ENCODE measurements at places on chromosomes 7 and 10.
A peak's percentile ranks its signal among the peaks of the same experiment; 100 is the strongest.

- DNase-seq = peak; percentile 63
Observed at GRCh38 chr7:99997545-99998137, 17.8 kb upstream of the ZKSCAN1 start.

GRCh38 chr10:4069491-4069890 is 284.5 kb upstream of the KLF6 start:
- no peak for DNase-seq

- DNase-seq = no peak
Observed at GRCh38 chr10:7403620-7404019, 7.2 kb downstream of the SFMBT2 start.

GRCh38 chr10:124640538-124641231 is 103.5 kb downstream of the FAM53B start:
- DNase-seq = no peak

- no peak for DNase-seq
Observed at GRCh38 chr10:33103863-33104379, 145.9 kb upstream of the ITGB1 start.

- DNase-seq = no peak
Observed at GRCh38 chr10:119243967-119244366, 36.6 kb downstream of the GRK5 start.

GRCh38 chr7:29995652-29996051 is 6.1 kb upstream of the SCRN1 start:
- no peak for DNase-seq

DNA sequence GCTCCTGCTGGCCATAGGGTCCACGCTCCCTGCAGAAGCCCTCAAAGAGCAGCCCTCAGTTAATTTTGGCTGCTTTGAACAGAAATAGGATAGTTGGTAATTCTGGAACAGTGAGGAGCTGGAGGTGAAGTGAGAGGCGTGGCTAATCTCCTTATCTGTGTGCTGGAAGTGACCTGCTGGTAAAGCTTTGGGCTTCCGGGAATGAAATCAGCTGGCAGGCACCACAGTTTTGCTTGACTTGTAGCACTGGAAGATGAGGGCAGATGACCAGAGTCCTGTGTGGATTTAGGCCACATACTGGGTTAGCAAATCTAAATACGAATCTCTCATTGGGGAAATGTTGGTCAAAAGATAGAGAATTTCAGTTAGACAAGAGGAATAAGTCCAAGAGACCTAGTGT is 10.2 kb downstream of the ATP6V0E2 start:
- DNase-seq = no peak

- DNase-seq = no peak
Observed at GRCh38 chr7:18515067-18515466, 19.5 kb downstream of the HDAC9 start.

DNA sequence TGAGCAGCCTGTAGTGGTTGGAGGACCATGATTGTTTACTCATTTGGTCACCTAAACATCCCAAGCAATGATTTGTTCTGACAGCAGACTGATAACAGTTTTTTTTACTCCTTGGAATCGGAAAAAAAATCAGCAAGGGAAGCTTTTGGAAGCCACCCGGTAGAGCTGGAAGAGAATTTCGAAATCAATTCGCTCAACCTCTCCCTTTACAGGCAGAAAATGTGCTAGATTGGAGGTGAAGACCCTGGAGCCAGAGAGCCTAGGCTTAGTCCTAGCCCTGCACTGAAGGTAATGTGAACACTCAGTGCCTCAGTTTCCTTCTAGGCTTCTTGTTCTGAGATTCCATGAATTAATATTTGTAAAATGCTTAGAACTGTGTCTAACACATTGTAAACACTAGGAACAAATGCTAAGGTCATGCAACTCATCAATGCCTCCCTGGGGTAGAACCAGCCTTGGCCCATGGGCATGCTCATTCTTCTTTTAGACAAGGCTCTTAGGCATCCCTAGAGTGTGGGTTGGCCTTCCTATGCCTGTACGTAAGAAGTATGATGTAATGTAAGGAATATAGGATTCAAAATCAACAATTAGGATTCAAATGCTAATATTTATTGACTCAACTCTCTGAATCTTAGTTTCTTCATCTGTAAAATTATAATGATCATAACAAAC is 52.7 kb downstream of the MET start:
- DNase-seq = no peak

DNA sequence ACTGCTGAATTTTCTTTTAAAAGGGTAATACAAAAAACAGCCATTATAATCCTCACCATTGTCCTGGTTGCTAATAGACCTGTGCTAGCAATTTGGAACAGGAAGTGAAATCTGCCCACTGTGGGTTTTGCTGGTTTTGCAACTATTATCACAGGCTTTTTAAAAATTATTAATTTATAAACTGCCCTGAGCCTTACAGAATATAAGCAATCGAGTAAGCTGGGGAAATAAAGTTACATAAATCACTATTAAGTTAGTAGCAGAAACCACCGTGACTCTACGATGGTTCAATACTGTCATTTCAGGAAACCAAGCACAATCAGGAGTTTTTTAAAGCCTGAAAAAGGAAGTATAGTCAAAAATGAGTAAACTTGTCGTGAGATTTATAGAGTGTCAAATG is 62.3 kb downstream of the TMEM26 start:
- DNase-seq = no peak

GRCh38 chr7:121376979-121377378 is 19.1 kb downstream of the FAM3C start:
- DNase-seq = no peak

DNA sequence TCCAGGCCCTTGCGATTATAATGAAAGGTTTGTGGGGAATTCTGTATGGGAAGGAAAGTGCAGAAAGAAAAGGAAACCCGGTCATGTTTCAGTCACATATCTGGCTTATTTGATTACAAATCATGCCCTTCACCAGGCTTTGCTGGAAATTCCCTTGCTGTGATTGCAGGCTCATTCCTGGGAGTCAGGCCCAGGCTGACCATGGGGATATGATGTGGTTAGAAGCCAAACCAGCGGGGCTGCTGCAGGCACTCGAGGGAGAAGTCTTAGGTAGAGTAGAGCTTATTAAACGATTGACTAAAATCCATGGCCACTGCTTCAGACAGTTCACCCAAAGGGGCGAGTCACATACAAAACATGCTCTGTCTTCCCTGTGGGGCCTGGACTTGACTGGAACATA is 16.2 kb downstream of the PKD1L1 start:
- no peak for DNase-seq

- no peak for DNase-seq
Observed at GRCh38 chr10:77548671-77549070, 88.9 kb downstream of the KCNMA1 start.

DNA sequence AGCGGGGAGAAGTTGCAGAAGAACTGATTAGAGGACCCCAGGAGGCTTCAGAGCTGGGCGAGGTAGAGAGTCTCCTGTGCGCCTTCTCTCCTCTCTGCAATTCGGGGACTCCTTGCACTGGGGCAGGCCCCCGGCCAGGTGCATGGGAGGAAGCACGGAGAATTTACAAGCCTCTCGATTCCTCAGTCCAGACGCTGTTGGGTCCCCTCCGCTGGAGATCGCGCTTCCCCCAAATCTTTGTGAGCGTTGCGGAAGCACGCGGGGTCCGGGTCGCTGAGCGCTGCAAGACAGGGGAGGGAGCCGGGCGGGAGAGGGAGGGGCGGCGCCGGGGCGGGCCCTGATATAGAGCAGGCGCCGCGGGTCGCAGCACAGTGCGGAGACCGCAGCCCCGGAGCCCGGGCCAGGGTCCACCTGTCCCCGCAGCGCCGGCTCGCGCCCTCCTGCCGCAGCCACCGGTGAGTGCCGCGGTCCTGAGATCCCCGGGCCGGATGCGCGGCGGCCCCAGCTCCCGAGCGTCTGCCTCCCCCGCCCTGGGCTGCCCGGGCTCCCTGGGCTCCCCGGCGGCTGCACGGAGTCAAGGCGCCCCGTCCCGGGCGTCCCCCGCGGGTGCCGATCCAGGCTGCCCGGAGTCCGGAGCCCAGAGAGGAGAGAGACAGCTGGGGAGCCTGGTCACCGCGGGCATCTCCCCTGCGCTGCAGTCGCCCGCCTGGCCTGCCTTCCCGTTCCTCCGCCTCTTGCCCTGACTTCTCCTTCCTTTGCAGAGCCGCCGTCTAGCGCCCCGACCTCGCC is at the start of gene PLAU:
Gene PLAU, plus strand, starts transcription at position 369 of the 789 bp plus-strand sequence. CDS start 424 bp downstream, outside the sequence.
- DNase-seq = peak; percentile 11

GRCh38 chr7:119665796-119666195 is 607.2 kb upstream of the KCND2 start:
- DNase-seq = no peak

- DNase-seq = no peak
Observed at GRCh38 chr7:133361806-133362205, 108.9 kb downstream of the EXOC4 start.

DNA sequence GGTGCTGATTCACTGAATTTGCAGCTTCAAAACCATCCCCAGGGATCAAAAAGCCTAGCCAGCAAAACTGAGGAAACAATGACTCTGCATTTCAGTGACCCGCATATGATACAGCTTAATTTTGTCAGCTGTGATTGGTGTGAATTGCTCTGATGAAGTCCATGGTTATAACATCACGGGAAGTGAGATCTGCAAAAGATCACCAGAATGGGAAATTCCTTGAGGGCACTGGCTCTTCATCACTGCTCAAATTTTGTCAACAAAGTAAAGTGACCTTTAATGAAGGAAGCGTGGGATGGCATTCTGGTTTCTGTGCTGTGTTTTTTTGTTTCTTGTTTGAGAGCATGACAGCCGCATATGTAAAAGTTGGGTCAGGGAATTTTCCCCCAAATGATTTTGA is 745.9 kb downstream of the GATA3 start:
- DNase-seq = no peak

- DNase-seq = no peak
Observed at GRCh38 chr10:69428165-69428564, 11.4 kb upstream of the TACR2 start.

DNA sequence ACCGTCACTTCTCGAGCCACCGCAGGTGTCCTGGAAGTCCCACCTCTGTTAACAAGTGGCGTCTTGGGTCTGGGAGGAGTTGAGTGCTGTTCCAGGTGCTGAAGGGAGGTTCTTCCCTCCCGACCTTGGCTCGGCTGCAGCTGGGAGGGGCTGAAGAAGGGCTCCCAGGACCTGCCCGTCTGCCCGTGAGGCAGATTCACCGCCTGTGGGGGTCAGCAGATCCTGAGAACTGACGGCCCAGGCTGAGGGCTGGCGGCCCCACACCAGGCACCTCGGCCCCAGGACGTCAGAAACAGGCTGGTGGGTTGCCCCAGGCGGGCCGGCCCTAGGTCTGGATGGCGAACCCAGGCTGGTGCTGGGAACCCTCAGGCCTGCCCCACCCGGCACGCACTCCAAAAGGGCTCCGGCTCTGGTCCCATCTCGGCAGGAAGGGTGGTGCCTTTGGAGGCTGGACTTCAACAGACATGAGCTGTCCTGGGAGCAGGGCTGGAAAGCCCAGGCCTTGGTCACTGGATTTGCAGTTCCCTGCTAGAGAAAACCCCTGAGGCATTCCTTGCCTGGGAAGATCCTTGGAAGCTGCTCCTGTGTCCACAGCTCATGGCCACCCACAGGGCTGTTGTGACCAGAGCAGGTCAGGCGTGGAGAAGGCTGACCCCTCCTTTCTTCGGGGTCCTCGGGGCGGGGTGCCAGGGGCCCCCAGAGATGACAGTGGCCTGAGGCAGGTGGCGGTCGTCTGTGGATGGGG is 42.6 kb upstream of the CFAP46 start:
- DNase-seq = no peak

GRCh38 chr10:116240157-116240950 is 32.7 kb downstream of the GFRA1 start:
- no peak for DNase-seq

GRCh38 chr10:32971536-32972091 is 13.6 kb upstream of the ITGB1 start:
- no peak for DNase-seq

DNA sequence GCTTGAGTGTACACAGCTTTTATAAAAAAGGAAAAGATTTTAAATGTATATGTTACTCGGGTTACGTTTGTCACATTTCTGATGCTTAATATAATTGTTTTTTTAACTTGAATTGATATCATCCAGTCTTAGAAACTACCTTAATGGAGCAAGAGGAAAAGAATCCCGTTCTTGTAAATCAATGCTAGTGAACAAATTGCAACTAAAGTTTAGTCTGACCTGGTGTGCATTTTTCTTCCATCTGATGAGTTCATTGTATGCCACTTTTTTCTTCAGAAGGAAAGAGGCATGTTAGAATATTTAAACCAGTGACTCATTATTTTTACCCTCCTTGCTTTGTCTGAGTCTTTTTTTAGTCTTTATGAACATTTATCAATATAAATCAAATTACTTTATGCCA is 34.7 kb downstream of the NET1 start:
- no peak for DNase-seq

DNA sequence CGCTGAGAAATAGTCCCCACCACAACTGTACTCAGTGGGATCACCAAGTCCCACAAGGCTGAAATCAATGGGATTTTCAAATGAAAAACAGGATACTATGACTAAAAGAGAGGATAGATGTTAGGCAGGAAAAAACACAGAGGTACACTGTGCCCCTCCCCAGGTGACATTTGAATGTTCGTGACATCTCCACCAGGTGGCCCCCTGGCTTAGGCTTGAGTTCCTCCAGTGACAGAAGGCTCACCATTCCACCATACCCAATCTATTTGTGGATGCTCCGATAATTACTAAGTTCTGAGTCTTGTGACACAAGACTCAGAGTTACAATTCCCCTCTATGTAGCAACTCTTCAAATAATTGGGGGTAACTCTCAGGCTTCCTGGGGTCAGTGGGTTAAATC is 77.5 kb upstream of the KCNMA1 start:
- no peak for DNase-seq

DNA sequence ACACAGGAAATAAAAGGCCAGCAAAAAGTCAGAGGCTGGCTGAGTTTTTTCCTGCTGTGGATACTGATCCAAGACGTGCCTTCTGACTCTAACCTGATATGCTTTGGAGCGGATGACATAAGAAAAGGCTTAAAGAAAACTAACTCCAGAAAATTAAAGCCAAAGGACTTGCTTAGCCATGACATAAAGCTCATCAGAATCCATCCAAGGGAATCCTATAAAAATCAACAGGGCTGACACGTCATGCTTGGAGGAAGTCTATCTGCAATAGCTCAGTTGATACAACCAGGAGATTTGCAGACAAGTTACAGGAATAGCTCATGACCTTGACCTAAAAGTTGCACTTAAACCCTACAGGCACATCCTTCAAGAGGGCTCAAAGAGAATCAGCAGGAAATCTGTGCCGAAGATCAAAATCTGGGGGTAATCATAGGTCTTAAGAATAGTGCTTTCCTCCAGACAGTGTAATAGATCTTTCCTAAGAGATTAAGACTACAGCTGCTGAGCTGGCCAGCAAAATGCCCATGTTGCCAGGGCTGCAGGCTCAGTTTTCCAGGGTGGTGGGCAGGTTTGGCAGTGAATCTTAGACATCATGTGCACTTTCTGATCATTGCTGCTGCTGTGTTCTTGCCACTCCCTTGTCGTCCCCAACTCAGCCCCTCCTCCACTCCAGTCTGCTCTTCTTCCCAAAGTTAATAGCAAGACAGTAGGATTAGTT is 111.5 kb upstream of the SVIL start:
- DNase-seq = no peak
